ENCODE measurements at places on chromosomes 12 and 14.

DNA sequence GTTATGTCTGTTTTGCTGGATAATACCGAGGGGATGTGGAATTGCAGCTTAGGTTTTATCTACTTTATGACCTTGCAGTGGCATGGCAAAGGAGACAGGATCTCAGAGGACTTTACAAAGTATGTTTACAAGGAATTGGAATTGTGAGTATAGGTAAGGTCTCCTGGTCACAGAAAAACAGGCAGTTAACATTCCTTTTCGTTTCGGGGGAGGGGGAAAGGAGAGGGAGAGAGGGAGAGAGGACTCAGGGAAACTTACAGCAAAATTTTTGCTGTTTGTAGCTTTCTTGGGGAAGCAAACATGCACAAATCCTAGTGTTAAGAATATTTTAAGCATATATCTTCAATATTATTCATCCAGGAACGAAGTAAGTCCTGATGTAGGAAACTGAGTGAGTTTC lies 590.5 kb upstream of the LRFN5 start:
- DNase-seq = no peak

- DNase-seq = no peak
These were observed 91.3 kb downstream of the BBS10 start for GRCh38 chr12:76256904-76257303.

DNA sequence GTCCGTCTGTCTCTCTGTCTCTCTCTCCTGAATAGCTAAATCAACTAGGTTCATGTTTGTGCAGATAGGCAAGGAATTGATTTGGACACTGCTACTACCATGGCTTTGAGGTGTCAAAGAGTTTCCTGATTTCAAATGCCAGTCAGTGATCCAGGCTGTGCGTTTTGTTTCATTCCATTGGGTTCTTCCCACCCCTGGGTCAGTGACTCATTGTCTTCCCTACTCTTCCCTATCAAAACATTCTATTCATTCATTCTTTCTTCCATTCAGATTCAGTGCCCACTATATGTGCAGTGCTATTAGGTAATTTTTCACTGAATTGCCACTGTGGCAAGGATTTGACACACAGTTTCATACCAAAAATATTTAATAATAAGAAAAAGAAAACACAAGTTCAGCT lies 50.4 kb downstream of the RPH3A start:
- no peak for DNase-seq

- no peak for DNase-seq
These were observed 84.4 kb downstream of the SPATS2 start for GRCh38 chr12:49451468-49452259.

DNA sequence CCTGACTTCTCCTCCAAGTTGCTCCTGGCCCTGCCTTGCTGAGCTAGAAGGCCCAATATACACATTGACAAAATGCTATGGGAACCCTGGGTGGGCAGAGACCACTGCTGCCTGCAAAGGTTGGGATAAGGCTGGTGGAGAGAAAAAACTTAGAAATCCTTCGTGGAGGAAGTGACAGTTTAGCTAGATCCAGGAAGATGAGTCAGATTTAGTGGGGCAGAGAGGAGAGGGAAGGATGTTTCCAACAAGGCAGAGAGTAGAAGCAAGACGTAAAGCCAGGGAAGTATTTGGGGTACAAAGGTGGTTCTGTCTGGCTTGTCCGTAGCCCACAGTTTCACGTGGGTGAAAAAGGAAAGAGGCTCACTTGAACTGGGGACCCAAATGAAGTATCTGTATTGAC lies 69.0 kb upstream of the CLMN start:
- no peak for DNase-seq

GRCh38 chr12:44589697-44590096 lies 286.4 kb downstream of the NELL2 start:
- no peak for DNase-seq

GRCh38 chr12:53518381-53518780 lies 11.1 kb upstream of the NPFF start:
- DNase-seq = no peak

DNA sequence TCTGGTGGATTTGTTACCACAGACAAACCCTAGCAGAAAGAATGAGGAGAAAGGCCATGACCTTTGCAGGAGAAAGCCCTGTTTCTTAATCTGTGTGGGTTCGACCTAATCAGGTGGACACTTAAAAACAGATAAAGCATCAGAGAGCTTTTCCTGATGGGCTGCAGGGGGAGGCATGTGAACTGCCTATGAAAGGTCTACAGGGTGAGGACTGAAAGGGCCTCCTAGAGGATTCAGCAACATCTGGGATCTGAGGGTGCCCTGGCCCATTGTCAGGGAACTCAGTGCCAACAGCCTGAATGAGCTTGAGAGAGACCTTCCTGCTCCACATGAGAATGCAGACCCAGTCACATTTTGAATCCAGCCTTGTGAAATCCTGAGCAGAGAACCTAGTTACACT lies 178.8 kb upstream of the DDHD1 start:
- DNase-seq = no peak

DNA sequence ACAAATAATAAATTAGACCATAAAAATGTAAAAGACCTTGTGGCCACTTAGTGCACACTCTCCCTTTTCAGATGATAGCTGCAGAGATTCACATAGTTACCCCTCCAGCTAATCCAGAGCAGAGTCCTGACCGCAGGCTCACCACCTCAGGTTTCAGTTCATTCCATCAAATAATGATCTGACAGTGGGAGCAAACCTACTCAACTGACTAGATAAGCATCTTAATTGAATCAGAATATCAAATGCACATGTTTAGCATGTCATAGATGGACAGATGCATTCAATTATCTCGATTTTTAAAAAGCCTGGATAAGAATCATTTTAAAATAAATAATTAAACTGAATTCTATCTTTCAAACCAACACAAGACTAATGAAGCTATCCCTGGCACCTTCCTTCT lies 242.3 kb upstream of the PDZRN4 start:
- no peak for DNase-seq

DNA sequence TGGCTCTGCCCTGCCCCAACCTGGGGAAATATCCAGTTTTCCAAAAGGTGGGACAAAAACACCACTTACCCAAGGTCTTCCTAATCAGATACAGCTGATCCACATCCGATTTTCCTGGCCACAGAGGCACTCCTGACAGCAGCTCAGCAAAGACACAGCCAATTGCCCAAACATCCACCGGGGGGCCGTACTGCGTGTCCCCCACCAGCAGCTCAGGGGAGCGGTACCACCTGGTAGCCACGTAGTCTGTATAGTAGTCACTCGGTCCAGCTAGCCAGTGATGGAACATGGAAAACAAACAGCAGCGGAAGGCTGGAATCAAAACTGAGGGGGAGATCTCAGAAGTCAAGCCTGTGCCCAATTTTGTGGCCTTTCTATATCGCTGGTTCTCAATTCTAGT lies 28.8 kb downstream of the DMAC2L start:
- DNase-seq = no peak

DNA sequence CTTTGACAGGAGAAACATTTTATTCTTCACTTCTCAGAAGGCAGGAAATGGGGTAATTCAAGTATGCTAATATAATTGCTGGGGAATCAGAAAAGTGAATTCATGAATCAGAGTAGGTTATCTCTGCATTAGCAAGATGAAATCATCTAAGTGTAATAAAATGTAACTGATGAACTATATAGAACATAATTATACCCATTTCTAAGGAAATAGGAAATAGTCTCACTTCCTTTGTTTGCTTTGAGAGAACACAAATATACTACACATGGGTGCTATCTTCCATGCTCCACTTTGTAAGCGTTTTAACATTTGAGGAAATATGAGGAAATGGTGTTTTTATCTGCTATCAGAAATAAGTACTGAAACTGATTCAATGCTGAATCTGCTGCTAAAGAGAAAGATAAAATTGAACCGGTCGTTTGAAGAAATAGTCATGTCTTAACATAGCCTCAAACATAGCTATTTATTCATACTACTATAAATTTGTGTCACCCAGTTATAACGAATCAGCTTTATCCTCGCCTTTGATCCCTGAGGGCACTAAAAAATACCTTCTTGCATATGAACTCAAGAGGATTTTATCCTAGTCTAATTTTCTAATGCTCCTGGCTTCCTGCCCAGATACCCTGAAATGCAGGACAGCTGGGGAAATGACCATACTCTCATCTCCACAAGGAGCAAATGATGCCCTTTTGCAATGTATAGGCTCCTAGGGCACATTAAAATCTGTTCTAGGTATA lies 696.0 kb downstream of the C12orf50 start:
- DNase-seq = no peak

- no peak for DNase-seq
These were observed 142.7 kb downstream of the ALX1 start for GRCh38 chr12:85422762-85423161.

- no peak for DNase-seq
These were observed 201.1 kb downstream of the LRIG3 start for GRCh38 chr12:58719161-58719560.

- DNase-seq = no peak
These were observed 10.5 kb downstream of the PMEL start for GRCh38 chr12:55955344-55955743.

- no peak for DNase-seq
These were observed 1.9 kb upstream of the BCL11B start for GRCh38 chr14:99273766-99274345.

DNA sequence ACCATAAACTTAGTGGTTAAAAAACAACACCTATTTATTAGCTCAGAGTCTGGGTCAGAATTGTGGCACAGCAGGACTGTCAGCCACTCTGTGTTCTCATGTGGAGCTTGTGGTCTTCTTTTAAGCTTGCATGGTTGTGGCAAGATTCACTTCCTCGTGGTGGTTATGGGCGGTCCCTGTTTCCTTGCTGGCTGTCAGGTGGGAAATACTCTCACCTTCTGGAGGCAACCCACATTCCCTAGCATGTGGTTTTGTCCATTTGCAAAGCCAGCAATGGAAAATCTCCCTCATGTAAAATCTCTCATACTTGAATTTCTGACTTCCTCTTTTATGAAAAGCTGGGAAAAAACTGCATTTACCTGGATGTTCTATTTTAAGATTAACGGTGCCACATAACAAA lies 229.8 kb downstream of the ALX1 start:
- DNase-seq = no peak

DNA sequence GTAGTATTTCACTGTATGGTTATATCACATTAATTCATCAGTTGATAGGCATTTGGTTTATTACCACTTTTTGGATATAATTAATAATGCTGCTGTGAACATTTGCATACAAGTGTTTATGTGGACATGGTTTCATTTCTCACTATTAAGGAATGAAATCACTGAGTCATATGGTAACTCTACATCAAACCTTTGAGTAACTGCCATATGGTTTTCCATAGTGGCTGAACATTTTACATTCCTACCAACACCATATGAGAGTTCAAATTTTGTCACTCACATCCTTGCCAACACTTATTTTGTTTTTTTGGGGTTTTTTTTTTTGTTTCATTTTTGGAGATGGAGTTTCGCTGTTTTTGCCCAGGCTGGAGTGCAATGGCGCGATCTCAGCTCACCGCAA lies 30.2 kb upstream of the EAPP start:
- DNase-seq = no peak

GRCh38 chr14:88934351-88934806 lies 109.9 kb downstream of the TTC8 start:
- no peak for DNase-seq

DNA sequence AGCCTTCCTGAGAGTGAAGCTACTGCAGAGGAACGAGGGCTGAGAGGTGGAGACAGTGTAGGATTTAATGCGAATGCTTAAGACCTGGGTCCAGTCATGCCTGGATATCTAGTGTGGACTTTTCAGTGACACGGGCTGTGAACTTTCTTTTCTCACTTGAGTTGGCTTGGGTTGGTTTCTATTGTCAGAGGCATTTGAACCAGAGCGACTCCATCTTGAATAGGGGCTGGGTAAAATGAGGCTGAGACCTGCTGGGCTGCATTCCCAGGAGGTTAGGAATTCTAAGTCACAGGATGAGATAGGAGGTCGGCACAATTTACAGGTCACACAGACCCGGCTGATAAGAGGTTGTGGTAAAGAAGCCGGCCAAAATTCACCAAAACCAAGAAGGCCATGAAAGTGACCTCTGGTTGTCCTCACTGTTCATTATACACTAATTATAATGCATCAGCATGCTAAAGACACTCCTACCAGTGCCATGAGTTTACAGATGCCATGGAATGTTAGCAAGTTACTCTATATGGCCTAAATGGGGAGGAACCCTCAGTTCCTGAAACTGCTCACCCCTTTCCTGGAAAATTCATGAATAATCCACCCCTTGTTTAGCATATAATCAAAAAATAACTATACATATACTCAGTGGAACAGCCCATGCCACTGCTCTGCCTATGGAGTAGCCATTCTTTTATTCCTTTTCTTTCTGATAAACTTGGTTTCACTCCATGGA lies 34.2 kb upstream of the TMCC3 start:
- DNase-seq = no peak

DNA sequence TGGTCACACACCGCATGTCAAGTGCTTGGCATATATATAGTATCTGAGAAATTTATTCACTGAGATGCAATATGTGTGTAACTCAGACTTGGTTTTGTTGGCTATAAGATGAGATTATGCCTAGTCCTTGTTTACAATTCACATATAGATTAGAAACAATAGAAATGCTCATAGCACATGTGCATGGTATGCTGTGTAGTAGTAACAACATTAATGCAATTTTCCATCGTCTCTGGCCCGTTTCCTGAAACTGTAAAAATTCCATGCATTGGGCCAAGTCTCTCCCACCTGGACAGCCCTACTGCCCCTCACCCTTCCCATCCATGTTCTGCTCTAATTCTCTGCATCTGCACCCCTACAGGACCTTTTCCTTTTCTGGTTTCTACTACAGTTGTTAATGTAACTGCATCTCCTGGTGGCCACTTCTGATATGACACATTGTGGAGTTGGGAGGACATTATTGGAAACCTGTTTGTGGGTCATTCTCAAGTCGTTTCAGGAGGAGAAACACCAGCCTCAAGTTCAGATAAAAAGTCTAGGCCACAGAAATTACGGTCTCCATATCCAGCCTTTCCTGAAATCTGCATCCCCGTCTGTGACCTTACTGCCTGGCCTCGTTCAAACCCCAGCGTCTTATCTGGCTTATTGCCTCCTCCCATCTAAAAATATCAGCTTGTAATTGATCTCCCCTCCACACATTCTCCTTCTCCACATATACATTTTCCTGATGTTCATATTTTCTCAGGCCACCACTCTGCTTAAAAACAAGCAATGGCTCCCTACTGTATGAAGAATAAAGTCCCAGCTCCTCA lies 37.5 kb downstream of the EMP1 start:
- no peak for DNase-seq

- no peak for DNase-seq
These were observed 201.2 kb upstream of the SFSWAP start for GRCh38 chr12:131509701-131510100.

- DNase-seq = peak; percentile 65
These were observed 137.5 kb upstream of the KRAS start for GRCh38 chr12:25388183-25388582.

Measured in CD8-positive, alpha-beta memory T cell (primary cell).